ENCODE measurements at places on chromosomes 16 and 17.

GRCh38 chr16:48330841-48331192 lies 54.4 kb downstream of the SIAH1 start:
- no peak for DNase-seq

DNA sequence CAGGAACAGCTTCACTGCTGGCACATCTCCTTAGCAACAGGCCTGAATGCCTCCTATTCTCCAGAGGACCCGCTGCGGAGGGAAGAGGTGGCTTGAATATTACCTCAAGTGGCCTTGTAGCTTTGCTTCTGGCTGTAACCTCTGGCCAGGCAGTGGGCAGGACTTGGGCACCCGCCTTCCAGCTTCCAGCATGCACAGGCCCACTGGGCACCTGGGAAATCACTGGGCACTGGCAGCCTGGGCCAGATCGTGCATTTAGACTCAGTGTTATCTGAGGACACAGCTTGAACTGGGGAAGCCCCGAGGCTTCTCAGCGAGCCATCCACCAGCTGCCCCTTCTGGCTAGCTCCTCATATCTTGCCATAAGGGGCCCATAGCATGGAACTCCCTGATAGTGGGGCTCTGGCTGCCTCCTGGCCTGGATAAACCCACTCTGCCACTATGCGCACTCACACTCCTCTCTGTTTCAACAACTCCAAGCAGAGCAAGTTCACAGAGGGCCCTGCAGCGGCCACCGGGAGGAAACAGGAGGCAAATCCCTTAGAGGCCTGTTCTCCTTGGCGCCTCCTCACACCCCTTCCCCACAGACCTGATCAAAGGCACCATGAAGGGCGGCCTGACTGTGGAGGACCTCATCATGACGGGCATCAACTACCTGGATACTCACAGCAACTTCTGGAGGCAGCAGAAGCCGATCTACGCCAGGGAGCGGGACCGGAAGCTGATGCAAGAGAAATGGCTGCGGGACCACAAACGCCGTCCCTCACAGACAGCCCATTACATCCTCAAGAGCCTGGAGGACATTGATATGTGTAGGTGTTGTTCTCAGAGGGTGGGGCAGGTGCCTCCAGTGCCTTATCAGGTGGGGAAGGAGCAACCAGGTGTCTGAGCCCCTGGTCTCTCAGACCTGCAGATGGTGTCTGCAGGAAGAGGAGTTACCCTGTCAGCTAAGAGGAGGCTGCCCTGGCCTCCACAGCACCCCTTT lies 7.8 kb downstream of the ODAD4 start:
- no peak for DNase-seq

DNA sequence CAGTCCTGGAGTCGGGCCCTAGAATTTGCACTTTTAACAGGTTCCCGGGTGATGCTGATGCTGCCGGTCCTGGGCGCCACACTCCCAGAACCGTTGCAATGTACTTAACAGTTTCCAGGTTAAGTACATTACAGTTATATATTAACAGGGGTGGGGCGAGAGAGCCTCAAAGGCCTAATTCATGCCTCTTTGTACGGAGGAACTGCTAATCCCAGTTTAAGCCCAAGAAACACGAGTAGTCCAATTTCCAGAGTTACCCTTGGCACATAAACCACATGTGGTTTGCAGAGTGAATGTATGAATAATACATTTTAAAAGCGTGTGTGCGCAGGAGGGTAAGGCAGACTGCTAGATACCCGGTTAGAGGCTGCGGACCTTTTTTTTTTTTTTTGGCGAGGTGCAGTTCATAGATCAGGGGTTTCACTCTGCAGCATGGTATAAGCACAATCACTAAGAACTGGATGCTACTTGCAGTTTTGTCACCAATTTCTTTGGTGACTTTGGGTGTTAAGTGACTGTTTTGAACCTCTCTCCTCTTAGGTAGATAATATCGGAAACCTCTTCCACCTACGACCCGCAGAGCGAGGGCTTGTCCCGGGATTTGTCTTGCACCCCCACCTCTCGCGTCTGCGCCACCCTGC lies 713 bp downstream of the COX11 start:
- DNase-seq = no peak

DNA sequence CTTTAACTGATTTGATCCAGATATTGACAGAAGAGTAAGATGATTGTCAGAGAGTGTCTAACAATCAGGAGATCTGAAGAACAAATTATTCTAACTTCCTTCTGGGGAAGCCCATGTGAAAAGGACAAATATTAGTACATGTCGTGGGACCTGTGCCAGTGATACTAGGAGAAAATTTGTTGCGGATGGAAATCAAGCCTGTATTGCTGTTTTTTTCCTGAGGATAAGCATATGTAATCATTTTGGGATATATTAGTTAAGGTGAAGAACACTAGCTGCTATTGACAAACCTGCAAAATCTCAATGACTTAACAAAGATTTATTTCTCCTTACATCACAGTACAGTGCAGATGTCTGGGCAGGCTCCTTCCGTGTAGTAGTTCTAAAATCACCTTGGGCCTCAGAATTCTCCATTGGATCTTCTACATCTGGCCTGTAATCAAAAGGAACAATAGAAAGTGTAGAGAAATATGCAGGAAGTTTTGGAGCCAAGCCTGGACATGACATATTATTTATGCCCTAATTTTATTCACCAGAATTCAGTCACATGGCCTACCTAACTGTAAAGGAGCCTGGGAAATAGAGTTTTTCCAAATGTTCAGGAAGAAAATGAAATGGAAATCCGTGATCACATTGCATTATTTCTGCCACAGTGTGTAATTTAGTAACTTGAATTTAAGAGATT lies 58.3 kb downstream of the CYB561 start:
- no peak for DNase-seq

- no peak for DNase-seq
These were observed 7.4 kb downstream of the FOXF1 start for GRCh38 chr16:86517652-86518258.

- no peak for DNase-seq
These were observed 564 bp upstream of the TMIGD1 start for GRCh38 chr17:30334421-30334820.

GRCh38 chr17:80731323-80731722 lies 186.7 kb downstream of the RPTOR start:
- DNase-seq = no peak

GRCh38 chr17:311119-311782 lies 41.4 kb downstream of the RPH3AL start:
- no peak for DNase-seq

DNA sequence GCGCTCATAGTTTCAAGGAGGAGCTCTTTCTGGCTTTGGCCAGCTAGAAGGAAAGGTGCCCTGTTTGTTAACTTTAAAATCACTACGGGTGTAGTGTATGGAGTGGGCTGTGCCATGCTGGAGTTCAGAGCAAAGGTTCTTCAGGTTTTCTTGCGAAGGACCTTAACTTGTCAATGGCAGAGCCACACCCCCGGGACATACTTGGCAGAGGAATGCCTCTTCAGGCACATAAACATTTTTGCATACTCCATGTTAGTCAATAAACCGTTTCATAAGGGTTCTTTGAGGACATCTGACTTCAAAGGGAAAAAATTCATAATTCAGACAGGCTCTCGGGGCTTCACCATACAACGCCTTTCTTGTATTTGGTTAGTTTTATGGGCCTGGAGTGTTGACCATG lies 113.0 kb upstream of the PLCG2 start:
- no peak for DNase-seq

- no peak for DNase-seq
These were observed 24.0 kb downstream of the SYCE1L start for GRCh38 chr16:77223184-77223583.

GRCh38 chr17:10842658-10843057 lies 4.8 kb upstream of the PIRT start:
- no peak for DNase-seq

DNA sequence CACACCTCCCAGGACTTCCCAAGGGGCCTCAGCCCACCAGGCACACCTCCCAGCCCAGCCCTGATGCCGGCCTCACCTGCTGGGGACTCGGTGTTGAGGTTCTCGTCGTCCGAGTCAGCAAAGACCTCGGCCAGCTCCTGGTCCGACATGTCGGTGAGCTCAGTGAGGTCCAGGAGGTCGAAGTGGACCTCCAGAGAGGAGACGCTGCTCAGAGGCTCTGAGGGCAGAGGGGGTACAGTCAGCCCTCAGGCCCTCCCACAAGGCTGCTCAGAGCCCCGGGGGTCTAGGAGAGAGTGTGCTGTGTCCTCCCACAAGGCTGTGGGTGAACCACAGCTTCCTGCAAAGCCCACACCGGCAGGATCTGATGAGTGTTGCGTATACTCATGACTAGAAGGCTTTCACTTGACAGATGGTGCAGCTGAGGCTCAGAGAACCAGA lies 10.5 kb downstream of the DBNDD1 start:
- peak; percentile 29 for DNase-seq

- no peak for DNase-seq
These were observed 16.6 kb downstream of the COPS3 start for GRCh38 chr17:17264430-17264829.

- no peak for DNase-seq
These were observed 50.6 kb downstream of the SPECC1 start for GRCh38 chr17:20059728-20060188.

DNA sequence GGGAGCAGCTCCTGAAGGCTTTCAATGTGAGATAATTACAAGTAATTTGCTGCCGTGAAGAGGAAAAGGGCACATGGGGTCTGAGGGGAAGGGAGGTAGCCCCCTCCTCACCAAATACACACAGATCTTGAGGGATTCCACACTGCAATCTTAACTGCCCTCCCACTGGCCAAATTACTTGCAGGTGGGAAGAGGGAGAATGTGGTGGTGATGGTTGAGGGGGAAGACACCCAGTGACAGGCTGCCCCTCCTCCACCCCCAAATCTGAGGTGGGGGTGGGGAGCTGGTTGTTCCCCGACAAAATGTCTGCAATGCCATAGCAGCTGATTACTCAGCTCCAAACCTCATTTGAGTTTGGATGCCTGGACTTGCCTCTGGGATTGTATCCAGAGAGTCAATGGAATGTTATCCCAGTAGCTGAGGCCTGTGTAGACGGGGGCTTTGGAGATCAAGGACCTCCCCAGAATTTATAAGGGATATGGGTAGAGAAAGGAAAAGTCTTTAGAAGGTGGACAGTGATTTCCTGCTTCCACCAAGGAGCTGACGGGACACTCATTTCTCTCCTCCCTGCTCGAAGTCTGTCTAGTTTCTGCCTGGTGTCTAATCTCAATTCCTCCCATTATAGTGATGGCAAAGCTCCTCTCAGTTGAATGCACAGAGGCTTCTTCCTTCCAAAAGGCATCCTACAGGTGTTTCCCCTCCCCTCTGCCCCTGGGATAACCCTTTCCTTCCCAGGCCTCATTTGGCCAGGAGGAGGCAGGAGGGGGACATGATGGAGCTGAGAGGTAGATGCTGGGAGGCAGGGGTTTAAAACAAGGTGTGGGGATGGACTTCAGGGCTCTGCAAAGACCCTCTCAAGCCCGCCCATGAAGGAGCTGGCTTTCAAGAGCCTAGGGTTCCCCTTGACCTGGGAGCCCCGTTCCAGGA lies 8.7 kb downstream of the DLX4 start:
- DNase-seq = no peak

- DNase-seq = no peak
These were observed 2.7 kb downstream of the SOCS3 start for GRCh38 chr17:78357177-78357586.

DNA sequence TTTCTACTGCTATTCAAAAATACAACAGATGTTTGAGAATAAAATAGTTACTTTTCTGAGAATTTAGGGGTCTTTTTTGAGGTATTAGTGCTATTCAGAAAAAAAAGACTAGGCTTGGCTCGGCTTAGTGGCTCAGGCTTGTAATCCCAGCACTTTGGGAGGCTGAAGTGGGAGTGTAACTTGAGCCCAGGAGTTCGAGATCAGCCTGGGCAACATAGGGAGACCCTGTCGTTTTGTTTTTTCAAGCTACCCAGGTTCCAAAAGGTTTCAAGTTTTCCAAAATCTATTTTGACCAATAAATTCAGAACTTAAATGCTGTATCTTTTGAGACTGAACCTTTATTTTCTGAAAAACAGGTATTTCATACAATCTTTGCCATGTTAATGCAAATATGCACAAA lies 3.2 kb upstream of the ARL6IP1 start:
- DNase-seq = no peak

- no peak for DNase-seq
These were observed 1.3 kb upstream of the PDK2 start for GRCh38 chr17:50093807-50094206.

- no peak for DNase-seq
These were observed 20.4 kb downstream of the NLRC5 start for GRCh38 chr16:57009643-57010170.

DNA sequence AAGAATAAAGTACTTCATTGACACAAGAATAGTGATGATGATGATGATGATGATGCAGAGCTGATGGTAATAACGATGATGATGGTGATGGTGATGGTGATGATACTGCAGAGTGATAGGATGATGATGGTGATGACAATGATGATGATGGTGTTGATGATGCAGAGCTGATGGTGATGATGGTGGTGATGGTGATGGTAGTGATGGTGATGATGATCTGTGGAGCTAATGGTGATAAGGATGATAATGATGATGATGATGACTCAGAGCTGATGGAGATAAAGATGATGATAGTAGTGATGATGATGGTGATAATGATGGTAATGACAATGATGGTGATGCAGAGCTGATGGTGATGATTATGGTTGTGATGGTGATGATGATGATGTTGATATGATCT lies 448.1 kb downstream of the HS3ST4 start:
- no peak for DNase-seq

DNA sequence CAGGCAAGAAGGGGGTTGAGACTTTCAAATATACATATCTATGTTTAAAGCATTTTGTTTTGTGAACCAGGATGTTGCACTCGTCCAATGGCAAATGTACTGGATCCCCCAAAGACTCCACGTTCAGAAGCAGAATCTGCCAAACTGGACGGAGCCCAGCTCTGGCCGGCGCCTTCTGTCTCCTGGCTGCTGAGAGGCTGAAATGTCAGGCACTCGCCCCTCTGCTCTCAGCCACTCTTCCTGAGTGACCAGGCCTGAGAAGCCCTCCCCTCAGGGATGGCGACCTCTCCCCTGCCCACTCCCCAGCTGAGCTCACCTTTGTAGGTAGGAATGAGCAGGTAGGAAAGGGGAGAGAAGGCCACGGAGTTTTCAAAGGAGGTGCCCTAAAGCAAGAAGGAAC lies 187.5 kb upstream of the FOXF1 start:
- DNase-seq = no peak

DNA sequence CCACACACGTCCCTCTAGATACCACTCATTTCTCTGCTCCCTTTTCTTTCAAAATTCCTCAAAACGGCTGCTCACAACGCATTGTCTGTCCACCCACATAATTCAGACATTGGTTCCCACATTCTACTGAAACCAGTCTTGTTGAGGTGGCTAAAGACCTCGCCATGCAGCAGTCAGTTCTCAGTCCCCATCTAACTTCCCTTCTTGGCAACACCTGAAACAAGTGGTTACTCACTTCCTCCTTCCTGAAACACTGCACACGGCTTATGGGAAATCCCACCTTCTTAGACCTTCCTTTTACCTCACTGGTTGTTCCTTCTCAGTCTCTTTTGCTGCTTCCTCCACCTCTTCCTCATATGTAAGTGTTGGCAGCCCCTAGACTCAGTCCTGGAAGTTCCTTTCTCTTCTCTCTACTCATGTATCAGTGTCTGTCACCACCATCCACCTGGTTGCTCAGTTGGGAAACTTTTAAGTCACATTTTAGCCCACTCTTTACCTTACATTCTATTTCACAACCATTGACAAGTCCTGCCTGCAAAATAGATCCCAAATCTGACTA lies 277.1 kb downstream of the CEP112 start:
- DNase-seq = no peak

- no peak for DNase-seq
These were observed 165.7 kb downstream of the SHISA6 start for GRCh38 chr17:11406716-11407115.

Measured in activated CD4-positive, CD25-positive, alpha-beta regulatory T cell (primary cell).